ENCODE measurements at places on chromosomes 6 and 20.

DNA sequence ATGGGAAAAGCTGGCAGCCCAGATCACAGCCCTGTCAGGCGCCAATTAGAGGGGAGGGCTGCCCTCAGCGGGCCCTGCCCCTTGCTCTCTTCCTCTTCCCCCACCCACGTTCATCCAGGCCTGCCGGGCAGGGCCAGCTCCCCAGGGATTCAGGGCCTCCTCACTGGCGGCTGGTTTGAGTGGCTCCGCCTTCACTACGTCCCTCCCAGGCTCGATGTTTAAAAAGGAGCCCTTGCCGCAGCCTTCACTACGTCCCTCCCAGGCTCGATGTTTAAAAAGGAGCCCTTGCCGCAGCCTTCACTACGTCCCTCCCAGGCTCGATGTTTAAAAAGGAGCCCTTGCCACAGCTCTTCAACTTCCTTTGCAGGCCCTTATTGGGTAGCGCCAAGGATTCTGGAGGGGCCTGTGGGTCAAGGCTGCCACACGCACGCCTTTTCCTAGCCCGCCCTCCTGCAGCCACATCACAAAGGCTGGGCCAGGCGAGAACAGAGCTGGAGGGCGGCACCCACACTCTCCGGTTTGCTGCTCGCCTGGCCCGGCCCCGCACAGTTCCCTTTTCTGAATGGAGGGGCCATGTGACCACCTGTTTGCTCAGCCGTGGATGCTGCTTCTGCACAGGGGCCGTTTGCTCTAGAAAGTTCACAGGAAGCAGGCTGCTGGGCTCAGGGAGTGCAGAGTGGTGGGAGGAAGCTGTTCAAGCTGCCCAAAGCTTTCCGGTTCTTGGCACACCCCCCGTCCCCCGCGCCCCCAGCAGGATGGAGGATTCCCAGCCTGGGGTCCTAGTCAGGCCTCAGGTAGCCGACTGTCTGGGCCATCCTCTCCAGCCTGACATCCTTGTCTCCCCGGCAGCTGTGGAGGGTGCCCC is 1.6 kb downstream of the SLC17A9 start:
- peak; percentile 52 for DNase-seq

DNA sequence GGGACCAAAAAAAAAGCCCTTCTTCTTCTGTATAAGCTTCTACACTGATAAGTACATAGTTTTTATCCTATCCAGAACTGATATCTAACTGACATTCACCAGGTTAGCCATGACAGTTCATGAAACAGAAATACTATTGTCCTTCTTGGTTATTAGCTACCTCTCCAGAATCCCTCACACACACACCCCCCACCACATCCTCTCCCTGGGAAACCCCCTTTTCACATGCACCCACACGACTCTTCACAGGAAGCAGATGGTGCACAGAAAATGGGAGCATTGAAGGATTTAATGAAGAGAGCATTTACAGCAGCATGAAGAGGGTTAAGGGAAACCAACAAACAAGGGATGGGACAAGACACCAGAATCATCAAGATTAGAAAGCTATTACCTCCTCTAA is 88.9 kb downstream of the FHL5 start:
- no peak for DNase-seq

GRCh38 chr6:163605385-163606097 is 191.0 kb downstream of the QKI start:
- DNase-seq, result no peak

DNA sequence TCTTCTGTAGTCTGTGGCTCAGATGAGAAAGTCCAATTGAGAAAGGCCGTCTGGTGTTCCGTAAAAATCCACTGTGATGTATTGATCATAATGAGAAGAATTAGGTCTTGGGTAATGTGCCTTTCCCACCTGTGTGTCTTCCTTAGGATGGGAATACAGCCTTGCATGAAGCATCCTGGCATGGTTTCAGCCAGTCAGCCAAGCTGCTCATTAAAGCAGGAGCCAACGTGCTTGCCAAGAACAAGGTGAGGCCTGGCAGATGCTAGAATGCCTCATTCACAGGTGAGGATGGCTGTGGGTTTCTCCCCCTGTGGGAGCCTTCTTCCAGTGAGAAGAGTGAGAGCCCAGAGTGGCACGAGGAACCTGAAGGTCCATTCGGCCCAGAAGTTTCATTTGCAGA is 32.7 kb downstream of the LYRM2 start:
- no peak for DNase-seq

GRCh38 chr20:47988676-47989075 is 203.4 kb upstream of the SULF2 start:
- no peak for DNase-seq

- DNase-seq, result no peak
Observed at GRCh38 chr6:166152660-166153059, 15.0 kb downstream of the TBXT start.

DNA sequence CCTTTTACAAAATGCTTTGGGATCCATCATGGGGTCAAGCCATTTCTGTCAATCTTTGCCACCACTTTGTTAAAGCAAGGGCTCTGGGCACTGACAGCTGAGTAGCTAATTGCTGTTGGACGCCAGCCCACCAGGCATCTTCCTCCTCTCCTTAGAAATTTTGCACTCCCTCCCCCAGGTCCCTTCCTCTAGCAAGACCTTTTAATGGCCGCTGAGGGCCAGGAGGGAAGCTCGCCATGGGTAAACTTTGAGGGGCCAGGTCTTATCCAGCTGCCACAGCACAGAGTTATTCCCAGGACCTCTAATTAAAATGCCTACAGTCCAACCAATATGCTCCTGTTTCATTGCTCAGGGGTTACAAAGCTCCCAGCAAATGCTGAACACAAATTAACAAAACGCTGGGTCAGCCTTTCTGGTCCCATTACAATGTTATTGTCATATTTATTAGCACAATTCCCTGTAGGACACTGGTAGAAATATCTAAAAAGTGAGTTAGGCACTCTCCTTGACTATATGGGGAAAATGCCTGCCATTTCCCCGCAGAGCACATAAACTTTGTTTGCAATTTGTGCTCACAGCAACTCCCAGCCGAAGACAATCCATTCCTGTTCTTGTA is 16.8 kb downstream of the SCML4 start:
- no peak for DNase-seq

DNA sequence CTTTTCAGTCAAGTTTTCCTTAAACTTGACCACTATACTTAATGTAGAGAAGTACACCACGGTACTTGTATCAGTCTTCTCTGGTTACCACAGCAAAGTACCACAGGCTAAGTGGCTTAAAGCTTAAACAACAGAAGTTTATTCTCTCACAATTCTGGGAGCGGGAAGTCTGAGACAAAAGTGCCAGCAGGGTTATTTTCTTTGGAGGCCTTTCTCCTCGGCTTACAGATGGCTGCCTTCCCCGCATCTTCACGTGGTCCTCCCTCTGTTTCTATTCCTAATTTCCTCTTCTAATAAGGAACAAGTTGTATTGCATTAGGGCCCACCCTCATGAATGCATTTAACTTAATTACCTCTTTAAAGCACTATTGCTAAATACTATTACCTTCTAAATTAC is 258.0 kb downstream of the PLCB1 start:
- DNase-seq, result no peak

DNA sequence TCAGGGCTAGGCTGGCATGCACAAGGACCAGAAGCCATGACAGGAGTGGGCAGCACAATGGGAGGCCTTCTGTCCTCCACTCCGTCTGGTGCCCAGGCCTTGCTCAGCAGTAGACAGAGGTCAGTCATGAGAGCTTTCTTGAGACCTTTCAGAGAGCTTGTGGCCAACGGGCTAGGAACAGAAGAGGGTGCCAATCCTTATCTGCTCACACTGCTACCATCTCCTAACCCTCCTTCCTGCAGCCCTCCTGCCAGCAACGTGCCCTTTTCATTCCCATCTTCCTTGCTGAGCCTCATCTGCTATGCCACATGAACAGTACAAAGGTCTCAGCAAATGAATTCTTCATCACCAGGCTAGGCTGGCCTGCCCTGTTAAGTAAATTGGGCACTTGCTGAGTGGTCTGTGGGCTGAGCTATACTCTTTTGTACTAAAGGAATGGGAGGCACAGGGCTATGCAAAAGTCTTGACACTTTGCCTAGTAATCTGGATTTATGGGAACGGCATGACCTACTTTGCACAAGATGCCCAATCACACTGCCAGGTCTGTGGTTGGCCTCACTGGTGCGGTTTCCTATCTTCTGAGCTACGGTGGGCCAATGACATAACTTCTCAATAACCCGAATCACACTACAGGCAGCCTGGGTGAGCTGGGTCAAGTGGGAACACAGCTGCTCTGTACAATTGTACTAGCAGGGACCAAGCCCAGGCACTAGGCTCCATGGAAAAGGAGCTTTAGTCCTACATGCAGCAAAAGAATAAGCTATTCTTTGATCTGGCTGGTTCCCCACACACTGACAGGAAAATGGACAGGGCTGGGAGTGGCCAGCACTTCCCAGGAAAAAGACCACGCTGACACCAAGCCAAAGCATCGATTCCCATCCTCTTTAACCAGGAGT is 47.8 kb downstream of the ELOVL5 start:
- DNase-seq, result no peak

DNA sequence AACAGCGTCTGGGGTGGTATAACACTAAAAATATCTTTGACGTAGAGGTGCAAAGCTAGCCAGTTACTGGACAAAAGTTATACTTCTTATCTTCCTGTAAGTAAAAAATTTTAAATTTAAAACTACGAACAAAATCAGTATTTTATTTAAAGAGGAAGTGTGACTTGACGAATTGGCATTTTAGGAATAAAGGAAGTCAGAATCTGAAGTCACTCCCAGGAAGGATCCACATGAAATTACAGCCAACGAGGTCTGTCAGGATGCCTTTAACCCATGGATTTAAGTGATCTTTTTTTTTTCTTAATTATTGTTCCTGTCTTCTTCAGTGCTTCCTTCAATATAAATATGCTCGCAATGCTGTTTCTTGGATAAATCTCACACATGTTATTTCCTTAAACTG is 27.2 kb upstream of the SNX9 start:
- DNase-seq, result no peak

DNA sequence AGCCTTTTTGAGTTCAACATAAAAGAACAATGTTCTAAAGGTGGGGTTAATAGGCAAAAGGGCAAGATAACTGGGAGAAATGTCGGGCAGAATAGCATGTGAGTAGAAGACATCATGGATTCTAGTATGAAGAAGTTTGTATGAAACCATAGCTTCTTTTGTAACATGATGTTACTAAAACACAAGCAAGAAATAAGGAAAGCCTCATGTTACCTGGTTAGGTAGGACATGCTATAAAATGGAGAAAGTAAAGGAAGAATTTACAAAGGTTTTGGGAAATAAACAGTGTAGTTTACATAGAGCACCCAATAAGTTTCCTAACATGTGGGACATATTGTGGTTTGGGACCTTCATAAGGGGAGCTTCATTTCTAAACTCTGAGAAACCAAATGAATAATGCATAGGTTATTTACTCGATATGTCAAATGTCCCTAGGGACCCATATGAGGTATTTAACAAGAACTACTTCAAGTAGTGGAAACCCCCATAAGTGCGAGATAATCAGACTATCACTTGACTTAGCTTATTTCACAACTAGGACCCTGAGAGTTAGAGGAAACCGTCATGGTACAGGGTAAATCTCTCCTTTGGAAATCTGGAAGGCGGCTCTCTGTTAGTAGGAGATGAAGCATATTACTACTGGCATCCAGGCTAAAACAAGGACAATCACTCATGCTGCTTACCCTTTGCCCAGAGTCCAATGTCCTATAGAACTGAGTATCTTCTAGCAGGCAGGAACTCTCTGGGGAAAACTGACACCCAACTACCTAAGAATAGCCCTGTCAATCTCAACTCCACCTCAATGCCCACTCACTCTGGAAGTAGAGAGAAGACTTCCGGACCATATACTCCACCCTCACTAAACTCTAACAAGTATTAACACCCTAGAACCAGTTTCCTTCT is 57.5 kb downstream of the ILRUN start:
- DNase-seq, result no peak

DNA sequence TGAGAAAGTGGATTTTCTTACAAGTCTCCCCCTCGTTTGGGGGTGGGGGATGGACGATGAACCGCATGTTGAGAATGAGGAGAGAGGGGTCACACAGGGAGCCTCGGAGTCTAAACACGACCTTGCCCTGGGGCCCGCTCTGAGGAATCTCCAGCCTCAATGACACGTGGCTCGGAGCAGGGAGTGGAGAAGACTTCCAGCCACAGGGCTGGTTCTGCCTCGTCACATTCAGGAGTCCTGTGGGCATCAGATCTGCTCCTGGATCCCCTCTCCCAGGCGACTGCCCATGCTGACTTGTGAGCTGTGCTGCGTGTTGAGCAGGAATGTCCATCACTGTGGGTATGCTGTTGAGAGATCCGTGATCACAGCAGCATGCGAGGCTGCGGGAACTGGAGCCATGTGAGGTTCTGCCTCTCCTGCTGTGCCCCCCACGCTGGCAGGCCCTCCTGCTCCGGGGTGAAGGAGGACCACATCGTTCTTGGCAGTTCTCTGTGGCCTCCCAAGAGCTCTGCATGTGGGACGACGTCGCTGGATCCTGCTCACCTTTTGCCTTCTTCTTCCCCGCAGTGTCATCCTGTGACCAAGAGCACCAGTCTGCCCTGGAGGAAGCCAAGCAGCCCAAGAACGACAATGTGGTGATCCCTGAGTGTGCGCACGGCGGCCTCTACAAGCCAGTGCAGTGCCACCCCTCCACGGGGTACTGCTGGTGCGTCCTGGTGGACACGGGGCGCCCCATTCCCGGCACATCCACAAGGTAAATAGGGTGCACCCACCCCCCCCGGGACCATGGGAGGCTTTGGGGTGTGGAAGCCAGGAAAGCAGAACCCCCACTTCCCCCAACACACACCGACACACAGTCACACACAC is 157.5 kb downstream of the SMOC2 start:
- DNase-seq, result no peak

- no peak for DNase-seq
Observed at GRCh38 chr20:11642866-11643265, 274.8 kb upstream of the BTBD3 start.

- DNase-seq, result no peak
Observed at GRCh38 chr6:143807103-143807772, 35.9 kb upstream of the LTV1 start.

DNA sequence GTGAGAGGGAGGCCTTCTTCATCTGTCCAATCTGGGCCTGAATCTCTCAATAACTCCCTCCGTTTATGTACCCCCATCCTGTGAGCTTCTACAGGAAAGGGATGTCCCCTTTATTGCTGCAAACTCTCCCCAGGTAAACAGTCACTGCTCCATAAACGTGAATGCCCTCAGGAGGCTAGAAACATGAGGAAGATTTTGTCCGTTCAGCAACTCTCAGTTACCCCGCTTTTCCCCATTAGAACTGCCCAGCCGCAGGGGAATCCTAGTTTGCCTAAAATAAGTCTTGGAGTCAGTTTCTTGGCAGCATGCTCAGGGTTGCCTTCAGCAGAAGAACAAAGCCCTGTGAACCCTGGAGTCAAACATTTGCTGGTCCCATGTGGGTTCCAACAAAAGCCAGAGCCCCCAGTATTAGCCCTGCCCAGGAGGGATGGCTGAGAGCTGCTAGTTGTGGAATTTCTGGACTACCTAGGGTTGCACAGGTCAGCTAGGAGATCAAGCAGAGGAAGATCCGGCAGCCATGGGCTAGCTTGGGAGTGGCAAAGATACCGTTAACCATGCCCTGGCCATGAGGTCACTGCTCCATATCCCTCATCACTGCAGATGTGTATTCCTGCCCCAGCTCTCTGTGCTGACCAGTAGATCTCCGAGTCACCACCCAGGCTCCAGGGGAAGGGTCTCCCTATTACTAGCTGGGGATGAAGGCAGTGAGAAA is 640 bp downstream of the LRRN4 start:
- DNase-seq, result no peak

- DNase-seq, result no peak
Observed at GRCh38 chr6:107542192-107542668, 52.3 kb downstream of the SOBP start.

GRCh38 chr6:145067430-145067829 is 667.9 kb downstream of the EPM2A start:
- DNase-seq, result no peak
